Endodermal cell (in vitro differentiated cells): ENCODE measurements at places on chromosomes 4 and X. TPM values are rescaled to one million over a fixed set of nuclear protein-coding genes. Genes with fewer than 3 reads are reported as not detected.
A peak's percentile ranks its signal among the peaks of the same experiment; 100 is the strongest.

GRCh38 chrX:11050013-11050412, 61.1 kb upstream of the HCCS start:
- no peak overlapping the region for H3K4me3 ChIP-seq
- H3K27ac ChIP-seq, result no peak overlapping the region
- H3K27me3 ChIP-seq, result no peaks in the 10 kb centered on the region
- H3K36me3 ChIP-seq, result no peaks in the 10 kb centered on the region
- DNase-seq, result no peak
- no peaks in the 10 kb centered on the region for H3K4me1 ChIP-seq

The PPARGC1A gene
- 8.9 and 10.7 TPM in 2 replicates for total RNA-seq

- H3K36me3 ChIP-seq, result no peaks in the 10 kb centered on the region
- DNase-seq, result no peak
- no peaks in the 10 kb centered on the region for H3K4me1 ChIP-seq
These were observed 25.0 kb downstream of the TLR6 start for GRCh38 chr4:38831653-38832052.

The MBNL3 gene
- 12.7 to 22.1 TPM (median 17.0 TPM) in 3 replicates for total RNA-seq

The LRCH2 gene
- 0.75 to 1.1 TPM (median 1.0 TPM) in 3 replicates for total RNA-seq

DNA sequence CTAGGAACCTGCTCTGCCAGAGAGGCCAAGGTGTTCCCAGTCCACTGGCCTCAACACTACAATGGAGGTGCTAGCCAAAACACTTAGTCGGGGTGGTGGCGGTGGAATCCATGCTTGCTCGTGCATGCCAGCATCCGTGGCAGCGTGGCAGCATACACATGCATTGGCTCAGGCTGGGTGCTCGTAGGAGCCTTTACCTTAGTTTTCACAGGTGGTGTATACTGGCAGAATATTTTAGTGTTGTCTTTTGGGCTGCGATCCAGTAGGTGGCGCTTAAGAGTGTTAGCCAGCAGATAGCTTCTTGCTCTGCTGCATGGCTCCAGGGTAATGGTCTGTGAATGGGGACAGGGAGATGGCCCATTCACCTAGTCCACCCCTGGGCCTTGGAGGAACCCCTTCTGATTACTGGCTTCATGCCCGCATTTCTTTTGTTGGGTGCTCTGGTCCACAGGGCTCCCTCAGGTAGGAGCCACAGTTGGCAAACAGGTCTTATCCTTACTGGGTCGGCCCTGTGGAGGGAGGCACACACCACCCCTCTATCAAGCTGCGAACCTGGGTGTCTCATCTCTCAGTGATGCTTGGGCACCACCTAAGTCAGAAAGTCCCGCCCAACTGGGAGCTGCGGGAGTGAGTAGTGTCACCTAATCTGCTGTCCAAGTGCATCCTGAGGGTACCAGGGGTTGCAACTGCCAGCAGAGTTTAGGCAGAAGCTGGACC, 40.0 kb downstream of the RIPPLY1 start:
- no peaks in the 10 kb centered on the region for H3K4me1 ChIP-seq
- H3K36me3 ChIP-seq, result no peaks in the 10 kb centered on the region
- H3K27me3 ChIP-seq, result no peaks in the 10 kb centered on the region
- H3K4me3 ChIP-seq, result no peak overlapping the region
- peak; percentile 85 for DNase-seq

- H3K27ac ChIP-seq, result no peak overlapping the region
- H3K36me3 ChIP-seq, result no peaks in the 10 kb centered on the region
- H3K4me1 ChIP-seq, result no peaks in the 10 kb centered on the region
- H3K4me3 ChIP-seq, result no peak overlapping the region
These were observed 6.4 kb upstream of the BGN start for GRCh38 chrX:153488231-153488914.

The CPLX1 gene
- total RNA-seq, result 1.0 to 1.5 TPM (median 1.2 TPM) in 3 replicates

GRCh38 chrX:68693481-68694434, 46.3 kb downstream of the STARD8 start:
- H3K27ac ChIP-seq, result no peak overlapping the region
- peak; percentile 93 for DNase-seq
- H3K4me1 ChIP-seq, result no peaks in the 10 kb centered on the region
- H3K27me3 ChIP-seq, result no peaks in the 10 kb centered on the region
- no peaks in the 10 kb centered on the region for H3K36me3 ChIP-seq

The AMER1 gene
- 4.4 to 12.3 TPM (median 11.2 TPM) in 3 replicates for total RNA-seq

DNA sequence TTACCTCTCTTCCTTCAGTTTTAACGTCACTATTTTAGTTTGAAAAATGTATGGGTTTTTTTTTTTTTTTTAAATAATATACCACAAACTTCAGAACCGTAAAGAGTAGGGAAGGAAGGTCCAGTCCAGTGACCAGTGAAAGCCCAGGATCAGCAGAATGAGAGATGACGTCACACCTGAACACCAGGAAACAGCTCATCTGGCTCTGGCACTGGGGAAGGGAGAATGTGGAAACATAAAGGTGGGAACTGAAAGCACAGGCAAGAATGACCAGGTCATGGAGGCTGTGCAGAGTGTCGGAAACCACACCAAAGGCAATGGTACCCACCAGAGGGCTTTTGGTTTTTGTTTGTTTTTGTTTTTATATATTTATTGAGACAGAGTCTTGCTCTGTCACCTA, 141.2 kb downstream of the DHX15 start:
- no peak overlapping the region for H3K4me3 ChIP-seq
- no peaks in the 10 kb centered on the region for H3K36me3 ChIP-seq
- H3K4me1 ChIP-seq, result peaks cover 4% of the 10 kb centered on the region
- no peak overlapping the region for H3K27ac ChIP-seq
- no peak for DNase-seq
- no peaks in the 10 kb centered on the region for H3K27me3 ChIP-seq

DNA sequence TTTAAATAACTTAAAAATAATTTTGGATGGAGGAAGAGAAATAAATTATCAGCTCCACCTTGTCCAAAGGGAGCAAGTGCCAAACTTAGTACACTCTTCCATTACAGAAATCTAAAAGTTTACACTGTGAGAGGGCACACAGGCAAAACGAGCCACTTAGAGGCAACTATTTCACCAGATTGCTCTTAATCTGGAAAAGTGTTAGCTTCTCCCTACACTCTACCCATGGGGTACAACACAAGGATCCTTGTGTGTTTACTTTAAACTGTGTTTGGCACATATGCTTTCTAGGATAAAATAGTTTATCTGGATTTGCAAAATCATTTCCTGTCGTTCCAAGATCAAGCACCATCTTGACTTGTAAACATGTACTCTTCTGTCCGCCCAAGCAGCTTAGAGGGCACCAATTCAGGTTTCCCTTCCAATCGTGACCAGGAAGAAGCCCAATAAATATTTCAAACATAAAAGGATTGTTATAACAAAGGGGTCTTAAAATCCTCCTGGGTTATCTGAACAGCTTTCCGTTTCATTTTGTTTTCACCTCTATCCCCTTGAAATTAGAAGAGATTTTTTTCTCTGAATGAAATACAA, 29.0 kb upstream of the KDR start:
- H3K4me1 ChIP-seq, result no peaks in the 10 kb centered on the region
- no peak overlapping the region for H3K27ac ChIP-seq
- H3K4me3 ChIP-seq, result no peak overlapping the region

GRCh38 chrX:54492340-54492739, 3.7 kb downstream of the FGD1 start:
- no peaks in the 10 kb centered on the region for H3K4me1 ChIP-seq
- no peaks in the 10 kb centered on the region for H3K36me3 ChIP-seq
- no peak for DNase-seq
- H3K27ac ChIP-seq, result no peak overlapping the region
- no peaks in the 10 kb centered on the region for H3K27me3 ChIP-seq
